ENCODE measurements at places on chromosomes 6 and 20.

- no peak overlapping the region for H3K27ac ChIP-seq
- no peaks in the 10 kb centered on the region for H3K36me3 ChIP-seq
- H3K27me3 ChIP-seq: no peaks in the 10 kb centered on the region
These were observed 16.3 kb downstream of the TXLNB start for GRCh38 chr6:139275279-139276055.

GRCh38 chr6:28940294-28940857 lies 16.6 kb upstream of the TRIM27 start:
- peaks cover 39% of the 10 kb centered on the region for H3K4me1 ChIP-seq
- H3K4me3 ChIP-seq: peak overlapping the region; percentile 79
- DNase-seq: peak; percentile 72
- peak overlapping the region; percentile 96 for H3K27ac ChIP-seq

- no peak overlapping the region for H3K4me3 ChIP-seq
- no peaks in the 10 kb centered on the region for H3K27me3 ChIP-seq
- peaks cover 7% of the 10 kb centered on the region for H3K36me3 ChIP-seq
- no peak for DNase-seq
- peaks cover 4% of the 10 kb centered on the region for H3K4me1 ChIP-seq
- H3K27ac ChIP-seq: no peak overlapping the region
These were observed 279.7 kb downstream of the GMDS start for GRCh38 chr6:1965596-1966224.

- no peak overlapping the region for H3K4me3 ChIP-seq
- no peak for DNase-seq
- H3K4me1 ChIP-seq: peaks cover 24% of the 10 kb centered on the region
- H3K27me3 ChIP-seq: no peaks in the 10 kb centered on the region
These were observed 11.1 kb downstream of the CTNNBL1 start for GRCh38 chr20:37704955-37705354.

- no peak overlapping the region for H3K4me3 ChIP-seq
- H3K27me3 ChIP-seq: no peaks in the 10 kb centered on the region
- no peaks in the 10 kb centered on the region for H3K36me3 ChIP-seq
- DNase-seq: no peak
These were observed 229.0 kb downstream of the FOXC1 start for GRCh38 chr6:1838604-1839213.

- H3K27ac ChIP-seq: peak overlapping the region; percentile 13
- H3K36me3 ChIP-seq: peaks cover 41% of the 10 kb centered on the region
- H3K27me3 ChIP-seq: no peaks in the 10 kb centered on the region
- no peak overlapping the region for H3K4me3 ChIP-seq
These were observed 136.0 kb downstream of the MTHFD1L start for GRCh38 chr6:151001387-151002056.
